ENCODE measurements at places on chromosomes 13 and 19.

- DNase-seq: no peak
Observed at GRCh38 chr13:104750377-104750776, 1684.2 kb upstream of the SLC10A2 start.

DNA sequence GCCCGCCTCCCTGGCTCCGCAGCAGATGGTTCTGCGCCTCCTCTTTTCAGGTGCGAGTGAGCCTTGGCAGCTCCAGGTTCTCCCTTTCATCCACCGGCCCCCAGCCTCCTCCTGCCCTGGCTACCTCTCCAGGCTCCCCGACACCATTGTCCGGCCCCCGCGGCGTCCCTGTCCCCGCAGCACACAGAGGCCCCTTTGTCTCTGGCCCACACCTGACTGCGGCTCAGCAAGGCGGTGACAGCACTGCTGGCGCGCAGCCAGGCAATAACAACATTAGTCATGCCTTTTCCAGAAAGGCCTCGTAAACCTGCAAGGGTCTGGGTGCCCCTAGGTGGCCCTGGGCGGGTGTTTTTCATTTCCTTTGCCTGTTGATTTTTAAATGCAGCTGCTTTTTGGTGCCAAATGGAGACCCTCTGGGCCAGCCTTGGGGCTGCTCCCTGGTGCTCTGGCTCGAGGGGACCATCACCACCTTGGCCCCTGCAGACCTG lies 73.2 kb upstream of the MEDAG start:
- DNase-seq: no peak

- DNase-seq: no peak
Observed at GRCh38 chr19:51807111-51807701, 12.2 kb downstream of the FPR3 start.

DNA sequence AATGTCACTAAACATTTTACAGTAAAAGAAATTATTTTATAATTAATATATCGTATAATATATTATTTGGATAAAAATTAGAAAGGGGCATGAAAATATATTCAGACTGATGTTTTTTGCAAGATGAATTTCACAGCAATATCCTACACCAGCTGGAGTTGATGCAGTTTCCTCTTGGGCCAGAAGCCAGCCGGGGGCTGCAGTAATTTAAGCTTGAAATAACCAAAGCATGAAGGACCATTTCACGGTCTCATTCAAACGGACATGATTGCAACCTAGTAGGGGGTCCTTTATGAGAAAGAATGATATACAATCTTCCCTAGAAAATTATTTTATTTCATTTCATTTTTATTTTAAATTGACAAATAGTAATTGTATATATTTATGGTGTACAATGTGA lies 797.2 kb upstream of the PCDH9 start:
- DNase-seq: no peak

DNA sequence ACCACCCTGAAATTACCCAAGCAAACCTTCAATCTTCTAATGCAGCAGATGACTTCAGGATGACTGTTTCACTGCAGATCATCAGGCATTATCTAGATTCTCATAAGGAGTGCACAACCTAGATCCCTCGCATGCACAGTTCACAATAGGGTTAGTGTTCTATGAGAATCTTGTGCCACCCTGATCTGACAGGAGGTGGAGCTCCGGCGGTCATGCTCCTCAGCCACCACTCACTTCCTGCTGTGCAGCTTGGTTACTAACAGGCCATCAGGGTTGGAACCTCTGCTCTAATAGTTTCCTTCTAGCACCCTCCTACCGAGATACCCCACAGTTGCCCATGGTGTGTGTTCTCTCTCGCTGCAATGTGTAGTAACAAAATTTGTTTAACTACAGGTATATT lies 442.8 kb downstream of the FGF14 start:
- DNase-seq: no peak

- DNase-seq: peak; percentile 60
Observed at GRCh38 chr19:51751655-51752054, at the start of gene FPR1. Gene FPR1 (minus strand): TSS chr19:51751878. CDS start chr19:51746994, 4,884 bp downstream.

- DNase-seq: peak; percentile 92
Observed at GRCh38 chr13:112711528-112712265, 21.9 kb downstream of the ATP11A start.

GRCh38 chr19:2231621-2232221 lies 4.4 kb downstream of the PLEKHJ1 start:
- DNase-seq: no peak

- no peak for DNase-seq
Observed at GRCh38 chr19:51595190-51596175, 24.4 kb downstream of the ZNF175 start.

- DNase-seq: no peak
Observed at GRCh38 chr13:100644371-100644770, 30.2 kb downstream of the TMTC4 start.

- DNase-seq: no peak
Observed at GRCh38 chr19:1057176-1057855, 9.7 kb upstream of the ARHGAP45 start.

GRCh38 chr13:45393941-45394570 lies 24.1 kb downstream of the SLC25A30 start:
- peak; percentile 65 for DNase-seq

GRCh38 chr13:91596842-91597241 lies 198.4 kb downstream of the GPC5 start:
- no peak for DNase-seq

GRCh38 chr13:43391036-43391435 lies 367.6 kb downstream of the DNAJC15 start:
- no peak for DNase-seq

- no peak for DNase-seq
Observed at GRCh38 chr19:6313398-6313969, 19.9 kb downstream of the ACER1 start.

DNA sequence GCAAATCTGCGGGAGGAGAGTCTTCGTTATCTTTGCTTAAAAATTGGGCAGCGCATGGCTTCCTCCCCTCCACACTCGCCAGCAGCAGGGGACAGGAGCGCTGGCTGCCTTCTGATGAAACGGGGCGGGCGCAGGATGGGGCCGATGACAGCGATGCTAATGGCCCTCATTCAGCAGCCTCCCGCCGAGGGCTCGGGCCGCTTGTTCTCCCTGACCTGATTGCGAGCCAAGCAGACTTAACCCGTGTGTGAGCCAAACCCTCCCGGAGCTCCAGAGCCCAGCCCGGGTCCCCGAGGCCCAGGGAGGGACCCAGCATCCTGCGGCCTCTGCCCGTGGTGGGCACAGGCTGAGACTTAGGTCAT lies 90.3 kb downstream of the KDM4B start:
- no peak for DNase-seq

- DNase-seq: no peak
Observed at GRCh38 chr19:51140441-51140840, 1.7 kb upstream of the SIGLEC7 start.

DNA sequence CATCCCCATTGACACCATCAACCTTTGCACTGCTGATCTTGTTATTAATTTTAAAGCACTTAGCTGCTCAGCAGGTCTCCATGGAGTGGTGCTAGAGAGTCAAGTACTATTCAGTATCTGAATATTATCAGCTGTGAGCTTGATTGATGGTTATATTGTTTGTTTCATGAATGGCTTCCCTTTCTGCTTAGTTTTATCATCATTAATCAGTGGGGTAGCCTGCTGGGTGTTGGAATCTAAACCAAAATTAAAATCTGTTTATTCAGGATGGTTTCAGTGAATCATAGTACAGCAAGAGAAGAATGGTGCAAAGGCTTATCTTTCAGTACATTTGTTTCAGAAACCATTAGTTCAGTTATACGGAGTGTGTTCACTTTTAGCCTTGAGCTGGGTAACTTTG lies 42.5 kb upstream of the SCEL start:
- DNase-seq: no peak

DNA sequence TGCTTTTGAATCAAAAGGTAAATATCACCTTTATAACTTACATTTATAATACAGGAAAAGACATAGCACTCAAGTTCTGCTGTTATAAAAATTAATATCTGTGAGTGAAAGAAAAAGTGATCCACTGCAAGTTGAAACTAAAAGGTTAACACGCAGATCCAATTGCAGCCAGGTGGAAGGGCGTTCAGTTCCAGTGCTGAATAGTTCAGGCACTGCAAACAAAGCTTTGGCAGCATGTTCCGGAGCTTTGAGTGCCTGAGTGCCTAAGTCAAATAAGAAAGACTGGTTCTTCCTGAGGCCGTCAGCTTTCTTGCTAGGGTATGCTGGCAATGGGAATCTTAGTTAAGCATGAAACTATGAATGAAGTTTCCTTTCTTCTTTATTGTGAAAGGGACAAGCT lies 200.3 kb downstream of the LMO7 start:
- no peak for DNase-seq

GRCh38 chr19:37329686-37330085 lies 41.2 kb upstream of the ZNF527 start:
- no peak for DNase-seq

- no peak for DNase-seq
Observed at GRCh38 chr19:35862528-35862927, 5.8 kb downstream of the KIRREL2 start.

Measured in ascending aorta (tissue), 2 donors.